Lower lobe of right lung (tissue), 2 donors: ENCODE measurements at places on chromosomes 1 and 21.
A peak's percentile ranks its signal among the peaks of the same experiment; 100 is the strongest.

DNA sequence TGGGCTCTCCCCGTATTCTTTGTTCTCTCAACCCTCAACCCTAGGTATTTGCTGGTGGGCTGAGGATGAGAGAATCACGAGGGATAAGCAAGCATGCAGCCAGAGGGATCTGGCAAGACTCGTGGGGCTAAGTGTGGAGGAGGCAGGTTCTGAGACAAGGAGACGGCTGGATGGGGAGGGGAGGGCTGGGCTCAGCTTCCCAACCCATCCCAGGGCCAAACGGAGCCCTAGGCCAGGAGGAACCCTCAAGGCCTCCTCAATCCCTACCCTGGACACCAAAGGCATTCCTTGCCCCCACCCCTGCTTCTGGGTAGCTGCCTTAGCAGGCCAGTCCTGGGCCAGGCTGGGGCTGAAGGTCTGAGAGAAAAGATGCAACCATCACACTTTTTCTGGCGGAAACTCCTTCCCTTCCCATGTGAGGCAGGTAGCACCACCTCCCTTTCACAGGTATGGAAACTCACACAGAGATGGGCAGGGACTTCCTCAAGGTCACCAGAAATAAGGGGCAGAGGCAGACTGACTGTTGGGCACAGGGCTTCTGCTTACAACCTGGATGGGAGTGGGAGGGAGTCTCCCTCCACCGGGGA, 6.2 kb downstream of the MEF2D start:
- DNase-seq = no peak

GRCh38 chr1:70361727-70362398, 7.3 kb upstream of the ANKRD13C start:
- no peak for DNase-seq

GRCh38 chr1:56289260-56289659, 290.1 kb downstream of the PLPP3 start:
- DNase-seq = no peak

- peak; percentile 45 for DNase-seq
Measured at GRCh38 chr1:155931332-155932038, 2.7 kb downstream of the KHDC4 start.

- no peak for DNase-seq
Measured at GRCh38 chr1:197200272-197200899, 53.9 kb upstream of the ASPM start.
